D341Med (cell line): ENCODE measurements at places on chromosomes 7 and 10.

GRCh38 chr10:101330631-101331225 lies 23.2 kb upstream of the BTRC start:
- no peak for DNase-seq

GRCh38 chr10:71241830-71242621 lies 29.7 kb downstream of the UNC5B start:
- no peak for DNase-seq

DNA sequence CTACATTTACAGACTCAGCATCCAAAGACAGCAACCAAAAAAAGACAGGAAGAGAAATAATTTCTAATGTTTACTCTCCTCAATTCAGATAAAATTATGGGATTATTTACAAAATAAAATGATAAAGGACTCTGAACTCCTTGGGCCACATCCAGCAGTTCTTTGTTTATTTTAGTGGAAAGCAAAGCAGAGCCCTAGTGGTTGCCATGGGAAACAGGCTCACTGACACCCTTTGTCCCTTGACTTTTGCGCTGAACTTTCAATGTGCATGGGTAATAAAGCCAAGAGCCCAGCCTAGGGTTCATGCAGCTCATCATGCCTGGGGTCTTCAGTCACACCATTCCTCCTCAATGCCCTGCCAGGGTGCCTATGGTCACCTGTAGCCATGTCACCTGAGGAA lies 442.6 kb upstream of the IGFBP3 start:
- DNase-seq, result no peak

DNA sequence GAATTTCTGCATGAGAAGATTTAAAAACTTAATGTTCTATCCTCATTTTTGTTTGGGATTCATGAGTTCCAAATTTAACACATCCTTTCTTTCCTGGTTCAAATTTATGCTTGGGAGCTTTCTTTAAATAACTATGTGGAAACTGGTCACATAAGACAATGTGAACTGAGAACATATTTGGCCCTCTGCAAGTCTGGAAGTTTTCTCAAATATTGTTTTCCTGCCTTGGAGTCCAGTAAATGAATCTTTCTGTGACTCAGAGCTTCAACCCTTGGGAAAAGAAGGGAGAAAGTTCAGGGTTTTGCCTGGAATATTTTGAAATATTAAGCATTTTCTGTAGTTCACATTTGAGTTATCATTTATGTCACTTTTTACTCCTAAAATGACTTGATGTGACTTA lies 559.0 kb upstream of the NRP1 start:
- DNase-seq, result no peak

DNA sequence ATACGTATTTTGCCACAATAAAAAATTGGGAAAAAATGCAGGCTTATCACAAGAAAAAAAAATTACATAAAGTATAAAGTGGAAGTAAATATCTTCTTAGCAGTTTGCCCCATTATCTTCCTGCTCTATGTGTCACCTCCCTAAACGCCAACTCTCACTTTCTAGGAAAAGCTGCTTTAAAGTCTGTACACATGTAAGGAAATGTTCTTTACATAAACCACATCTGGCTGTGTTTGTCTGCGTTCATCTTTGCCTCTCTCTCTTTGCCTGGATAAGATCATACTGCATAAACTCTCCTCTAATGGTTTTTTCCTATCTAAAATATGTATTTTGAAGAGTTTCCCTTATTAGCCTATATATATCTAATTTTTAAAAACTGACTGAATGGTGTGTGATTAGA lies 23.0 kb upstream of the UMAD1 start:
- no peak for DNase-seq

GRCh38 chr7:107854989-107855388 lies 36.0 kb upstream of the DLD start:
- DNase-seq, result no peak

GRCh38 chr7:115059321-115059720 lies 137.4 kb downstream of the MDFIC start:
- DNase-seq, result no peak

DNA sequence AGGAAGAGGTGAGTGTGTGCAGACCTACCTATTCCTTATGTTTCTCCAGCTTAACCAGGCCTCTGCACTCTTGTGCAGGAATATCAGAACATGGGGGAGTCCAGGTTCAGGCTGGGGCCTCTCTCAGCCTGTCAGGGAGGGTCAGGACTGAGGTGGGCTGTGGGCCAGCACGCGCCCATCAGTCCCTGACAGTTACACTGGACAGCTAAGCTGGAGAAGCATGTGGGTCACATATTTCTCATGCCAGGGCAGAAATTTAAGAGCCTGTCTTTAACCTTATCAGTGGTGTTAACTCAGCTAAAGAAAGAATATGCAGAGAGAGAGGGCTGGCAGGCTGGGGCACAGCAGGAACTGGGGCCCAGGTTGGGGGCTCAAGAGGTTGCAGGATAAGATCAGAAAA lies 8.7 kb upstream of the POLD2 start:
- no peak for DNase-seq

- DNase-seq, result no peak
These were observed 12.8 kb downstream of the MEIG1 start for GRCh38 chr10:14971867-14972448.

DNA sequence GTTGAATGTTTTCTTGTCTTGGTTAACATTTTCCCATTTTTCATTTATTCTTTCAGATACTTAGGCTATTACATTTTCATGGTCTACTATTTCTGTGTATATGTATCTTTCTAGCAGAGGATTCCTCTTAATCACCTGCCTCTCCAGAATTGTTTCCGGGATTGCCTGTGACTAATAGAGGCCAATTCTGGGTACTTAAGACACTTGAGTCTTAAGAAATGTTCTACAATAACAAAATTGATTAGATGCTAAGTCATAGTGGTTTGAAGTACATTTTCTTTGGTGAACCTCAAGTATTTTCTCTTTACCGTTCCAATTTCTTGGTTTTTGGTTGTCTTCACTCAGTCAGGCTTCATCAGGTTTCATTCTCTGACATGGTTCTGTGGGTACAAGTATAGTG lies 26.4 kb downstream of the BBS9 start:
- DNase-seq, result no peak

GRCh38 chr10:86556933-86557649 lies 35.5 kb upstream of the WAPL start:
- DNase-seq, result no peak
